ENCODE measurements at places on chromosomes 13 and 19.
A peak's percentile ranks its signal among the peaks of the same experiment; 100 is the strongest.

GRCh38 chr13:62482351-62482750 is 1066.7 kb upstream of the PCDH20 start:
- DNase-seq, result no peak

DNA sequence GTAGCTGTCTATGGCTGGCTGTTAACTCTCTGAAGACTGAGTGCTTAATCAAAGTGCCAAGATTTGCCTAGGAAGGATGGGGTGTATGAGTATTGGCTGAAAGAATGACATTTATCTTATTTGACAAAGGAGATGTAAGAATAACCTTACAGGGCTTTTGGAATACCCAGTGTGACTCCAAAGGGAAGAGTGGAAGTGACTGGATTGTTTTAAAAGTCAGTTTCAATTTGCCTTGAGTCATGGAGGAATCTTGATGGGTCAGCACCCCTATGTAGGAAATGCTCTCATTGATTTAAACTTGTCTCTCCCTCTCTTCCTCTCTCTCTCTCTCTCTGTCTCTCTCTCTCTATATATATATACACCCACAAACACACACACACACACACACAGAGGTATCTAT is 118.4 kb upstream of the CLDN10 start:
- no peak for DNase-seq

GRCh38 chr13:99072356-99072755 is 94.5 kb upstream of the DOCK9 start:
- DNase-seq, result no peak

DNA sequence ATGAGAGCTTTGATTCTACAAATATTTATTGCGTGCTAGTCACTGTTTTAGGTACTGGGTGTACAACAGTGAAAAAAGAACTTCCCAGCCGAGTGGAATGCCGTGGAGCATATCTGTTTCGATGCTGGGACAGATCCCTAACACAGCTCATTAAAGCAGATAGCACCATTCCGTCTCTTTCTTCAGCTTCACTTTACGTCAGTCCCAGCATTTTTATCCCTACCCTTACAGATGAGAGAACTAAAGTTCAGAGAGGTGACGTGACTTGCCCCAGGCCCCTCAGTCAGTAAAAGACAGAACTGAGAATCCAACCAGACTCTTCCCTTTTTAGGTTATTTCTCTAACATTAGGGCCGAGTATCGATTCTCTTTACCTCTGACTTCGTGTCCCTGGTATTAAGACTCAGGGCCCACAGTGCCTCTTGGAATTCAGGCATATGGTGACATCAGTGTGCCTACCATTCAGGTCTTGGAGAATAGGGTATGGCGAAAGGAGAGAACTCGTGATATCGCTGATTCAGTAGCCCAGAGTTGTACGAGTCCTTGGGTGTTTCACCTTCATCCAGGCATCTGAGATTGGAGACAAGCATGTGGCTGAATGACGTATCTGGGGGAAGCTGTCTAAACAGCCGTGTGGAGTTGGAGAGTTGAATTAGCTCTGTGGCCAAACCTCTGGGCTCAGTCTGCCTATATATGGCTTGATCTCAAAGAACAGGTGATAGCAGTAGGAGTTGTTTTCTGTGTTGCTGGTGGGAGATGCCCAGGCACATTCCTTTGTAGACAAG is 27.1 kb downstream of the ACTN4 start:
- DNase-seq, result no peak

- DNase-seq, result no peak
Observed at GRCh38 chr19:14110650-14111049, 6.9 kb downstream of the PRKACA start.

- no peak for DNase-seq
Observed at GRCh38 chr19:55254625-55254977, 4.2 kb downstream of the PPP6R1 start.

GRCh38 chr19:52296400-52296772 is 583 bp upstream of the ZNF480 start:
- no peak for DNase-seq

DNA sequence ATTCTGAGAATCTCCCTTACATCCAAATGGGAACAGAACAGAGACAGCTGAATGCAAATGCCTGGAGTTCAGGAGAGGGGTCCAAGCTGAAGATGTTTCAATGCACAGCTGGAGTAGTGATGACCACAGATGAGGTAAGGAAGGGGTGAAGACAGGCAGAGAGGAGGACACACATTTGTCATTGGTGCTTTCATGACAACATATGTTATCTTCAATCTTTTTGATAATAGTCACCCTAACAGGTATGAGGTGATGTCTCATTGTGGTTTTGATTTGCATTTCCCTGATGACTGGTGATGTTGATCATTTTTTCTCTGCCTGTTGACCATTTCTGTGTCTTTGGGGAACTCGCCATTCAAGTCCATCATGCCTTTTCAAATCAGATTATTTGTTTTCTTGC is 19.2 kb downstream of the SIGLEC7 start:
- DNase-seq, result no peak

- no peak for DNase-seq
Observed at GRCh38 chr19:35689836-35690235, 14.5 kb upstream of the ZBTB32 start.

DNA sequence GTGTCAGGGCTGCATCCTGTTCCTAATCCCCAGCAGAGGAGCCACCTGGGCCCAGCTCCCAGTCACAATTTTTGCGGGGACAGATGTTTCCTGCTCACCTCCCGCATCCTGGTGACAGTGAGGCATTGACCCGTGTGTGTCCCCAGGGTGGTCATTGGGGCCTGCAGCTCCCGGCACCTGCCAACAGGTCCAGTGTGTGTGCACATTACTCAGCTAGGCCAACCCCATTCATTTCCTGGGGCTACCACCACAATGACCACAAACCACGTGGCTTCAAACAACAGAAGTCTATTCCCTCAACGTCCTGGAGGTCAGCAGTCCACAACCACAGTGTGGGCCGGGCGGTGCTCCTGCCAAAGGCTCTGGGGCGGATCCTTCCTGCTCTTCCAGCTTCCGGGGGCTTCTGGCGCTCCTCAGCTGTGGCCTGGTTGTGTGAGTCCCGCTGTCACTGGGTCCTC is 11.9 kb upstream of the F2RL3 start:
- no peak for DNase-seq

DNA sequence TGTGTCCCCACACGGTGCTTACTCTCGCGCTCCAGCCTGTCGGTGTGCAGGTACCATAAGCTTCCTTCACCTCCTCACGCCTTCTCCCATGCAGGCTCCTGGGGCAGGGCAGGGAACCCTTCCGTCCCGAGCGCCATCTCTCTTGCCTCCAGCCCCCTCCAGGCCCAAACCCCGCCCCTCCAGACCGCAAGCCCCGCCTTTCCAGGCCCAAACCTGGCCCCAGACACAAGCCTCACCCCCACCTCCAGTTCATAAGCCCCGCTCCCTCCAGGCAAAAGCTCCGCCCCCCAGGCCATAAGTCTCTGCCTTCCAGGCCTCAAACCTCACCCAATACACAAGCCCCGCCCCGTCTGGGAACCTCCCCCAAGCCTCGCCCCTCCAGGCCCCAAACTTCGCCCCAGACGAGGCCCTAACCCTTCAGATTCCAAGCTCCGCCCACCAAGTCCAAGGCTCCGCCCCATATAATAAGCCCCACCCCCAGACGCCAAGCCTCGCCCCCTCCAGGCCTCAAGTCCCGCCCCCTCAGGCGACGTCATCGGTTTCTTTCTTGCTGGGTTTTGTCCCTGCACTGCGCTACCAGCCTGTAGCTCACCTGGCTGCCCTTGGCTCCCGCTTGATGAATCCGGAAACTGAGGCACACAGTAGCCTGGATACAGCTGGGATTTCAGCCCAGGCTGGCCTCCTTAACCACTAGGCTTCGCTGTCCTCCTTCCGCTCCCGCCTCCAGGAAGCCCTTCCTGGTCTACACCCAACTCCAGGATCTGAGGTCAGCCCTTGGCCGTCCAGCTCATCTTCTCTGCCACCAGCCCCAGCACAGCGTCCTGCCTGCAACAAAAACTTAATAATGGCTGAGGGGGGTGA is 16.1 kb downstream of the MKNK2 start:
- DNase-seq, result peak; percentile 82

GRCh38 chr13:112067116-112067741 is at the start of gene SOX1:
Gene SOX1, plus strand, starts transcription at chr13:112067149. Its CDS starts 510 bp downstream, at chr13:112067659.
- DNase-seq, result no peak

GRCh38 chr19:51389143-51389542 is 1.2 kb downstream of the C19orf84 start:
- no peak for DNase-seq

GRCh38 chr13:44932171-44932849 is 57.0 kb downstream of the NUFIP1 start:
- DNase-seq, result no peak

DNA sequence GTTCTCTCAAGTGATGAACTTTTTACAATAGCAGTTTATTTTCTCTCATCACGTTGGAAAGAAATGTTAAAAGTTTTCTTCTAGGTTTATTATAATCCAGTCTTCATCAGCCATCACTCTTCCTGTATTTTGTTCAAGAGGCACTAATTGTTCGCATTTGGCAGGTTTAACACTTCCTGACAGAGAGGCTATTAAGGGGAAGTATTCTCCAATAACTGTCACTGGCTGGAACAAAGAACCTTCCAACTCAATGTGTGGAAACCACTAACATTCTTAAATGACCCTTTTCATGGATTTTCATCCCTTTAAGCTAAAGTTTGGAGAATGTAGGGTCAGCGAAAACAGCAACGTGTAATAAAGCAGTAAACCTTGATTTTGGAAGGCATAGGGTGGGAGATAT is 145.1 kb downstream of the PCCA start:
- no peak for DNase-seq

- DNase-seq, result no peak
Observed at GRCh38 chr13:71033026-71033425, 834.0 kb downstream of the DACH1 start.

DNA sequence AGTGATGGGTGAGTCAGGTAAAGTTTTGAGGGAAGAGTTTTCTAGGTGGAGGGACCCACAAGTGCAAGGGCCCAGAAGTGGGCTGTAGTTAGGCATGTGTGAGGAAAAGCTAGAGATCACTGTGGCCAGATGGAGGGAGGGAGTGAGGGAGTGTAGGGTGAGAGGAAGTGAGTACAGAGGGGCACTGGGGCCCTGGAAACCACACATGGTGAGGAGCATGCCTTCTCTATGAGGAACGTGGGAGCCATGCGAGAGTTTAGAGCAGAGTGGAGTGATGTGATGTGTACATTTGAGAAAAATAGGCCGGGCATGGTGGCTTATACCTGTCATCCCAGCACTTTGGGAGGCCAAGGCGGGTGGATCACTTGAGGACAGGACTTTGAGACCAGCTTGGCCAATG is 14.7 kb upstream of the SHKBP1 start:
- no peak for DNase-seq

DNA sequence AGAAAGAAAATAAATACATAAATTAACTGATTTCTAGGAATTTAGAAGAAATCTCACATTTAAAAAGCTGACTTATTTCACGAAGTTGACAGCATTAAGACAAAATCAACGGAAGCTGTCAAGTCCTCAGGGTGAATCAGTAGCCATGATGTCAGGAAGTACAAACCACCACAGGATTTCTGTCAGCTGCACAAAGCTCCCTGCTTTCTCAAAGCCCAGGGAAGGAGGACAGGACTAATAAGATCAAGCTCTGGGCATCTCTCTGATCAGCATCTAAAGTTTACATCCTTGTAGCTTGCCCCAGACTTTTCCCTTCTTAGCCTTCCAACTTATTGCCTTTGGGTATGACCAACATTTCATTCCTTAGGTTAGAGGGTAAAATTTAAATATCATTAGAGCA is 9.4 kb downstream of the DCT start:
- DNase-seq, result no peak

DNA sequence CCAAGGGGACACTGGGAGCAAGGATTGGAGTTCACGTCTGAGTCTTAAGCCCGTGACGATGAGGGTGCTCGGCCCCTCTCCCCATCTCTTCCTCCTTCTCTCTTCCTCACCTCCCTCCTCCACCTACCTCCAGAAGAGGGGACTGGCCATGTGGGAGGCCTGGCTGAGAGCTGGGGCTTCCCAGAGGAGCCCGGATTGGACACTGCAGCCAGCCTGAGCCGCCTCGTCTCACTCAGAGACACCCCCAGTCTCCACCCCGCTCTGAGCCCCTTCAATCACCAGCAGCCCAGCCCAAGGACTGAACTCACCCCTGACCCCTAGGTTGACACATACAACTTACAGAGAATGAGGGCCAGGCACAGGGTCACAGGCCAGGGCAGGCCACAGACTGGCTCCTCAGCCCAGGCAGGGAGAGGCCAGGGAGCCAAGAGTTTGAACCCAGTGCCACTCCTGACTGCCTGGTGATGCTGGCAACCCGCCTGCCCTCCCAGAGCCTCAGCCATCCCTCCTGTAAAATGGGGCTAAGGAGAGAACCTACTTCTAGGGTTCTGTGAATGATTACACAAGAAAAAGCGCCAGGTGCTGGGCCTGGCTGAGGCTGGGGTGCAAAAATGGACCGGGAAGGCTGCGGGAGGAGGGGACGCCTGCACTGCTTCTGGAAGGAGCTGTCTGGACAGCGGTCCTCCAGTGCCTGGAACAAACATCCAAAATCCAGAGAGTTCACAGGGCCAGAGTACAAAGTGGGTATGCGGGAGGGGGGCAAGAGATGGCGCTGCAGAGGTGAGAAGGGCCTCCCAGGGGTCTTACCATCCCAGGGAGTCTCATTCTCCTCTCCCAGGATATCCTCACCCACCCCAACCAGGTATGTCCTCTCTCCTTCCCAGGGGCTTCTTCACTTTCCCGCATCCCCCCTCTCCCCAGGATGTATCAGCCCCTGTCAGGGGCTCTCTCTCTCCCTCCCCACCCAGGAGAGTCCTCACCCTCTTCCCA is 1.1 kb downstream of the CD79A start:
- no peak for DNase-seq

DNA sequence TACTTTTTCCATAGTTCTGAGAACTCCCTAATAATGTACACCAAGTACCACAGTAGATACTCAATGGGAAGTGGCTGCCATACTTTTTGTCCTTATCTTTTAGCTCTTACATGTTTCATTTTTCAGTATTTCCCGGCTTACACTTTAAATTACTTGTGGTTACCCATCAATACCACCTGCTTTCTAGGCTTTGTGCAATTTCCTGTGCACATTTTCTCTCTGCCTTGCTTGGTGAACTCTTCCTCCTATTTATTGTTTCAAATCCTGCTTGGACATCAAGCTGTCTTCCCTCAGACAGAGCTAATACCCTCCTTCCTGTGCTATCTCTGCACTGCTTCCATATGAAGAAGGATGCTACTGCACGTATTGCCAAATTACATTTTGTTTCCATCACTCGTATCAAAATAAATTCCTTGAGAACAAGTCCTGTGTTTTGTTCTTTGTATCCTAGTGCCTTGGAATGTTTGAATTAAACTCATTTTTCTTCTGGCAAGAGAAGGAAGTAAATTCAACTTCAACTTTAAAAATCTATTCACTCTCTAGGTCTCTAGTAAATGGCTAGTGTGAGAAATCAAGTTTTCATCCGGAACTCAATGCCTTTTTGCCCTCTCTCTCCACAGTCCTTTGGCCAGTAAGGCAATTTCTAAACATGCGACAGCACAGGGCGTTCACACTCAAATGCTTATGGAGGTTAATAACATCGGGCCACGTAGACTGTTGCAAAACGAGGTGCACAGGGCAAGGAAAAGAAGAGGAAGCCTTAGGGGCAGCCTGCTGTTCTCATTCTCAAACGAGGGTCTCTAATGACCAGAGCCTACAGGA is 5.6 kb downstream of the ZAR1L start:
- DNase-seq, result no peak

- DNase-seq, result no peak
Observed at GRCh38 chr13:20173116-20173746, 12.4 kb upstream of the GJA3 start.

Data from stimulated activated CD4-positive, alpha-beta T cell treated with anti-CD3 and anti-CD28 coated beads, Interleukin-1b, Interleukin-23, amount 100 ng/mL, for 48 hours (primary cell).